ENCODE measurements at places on chromosomes 2 and 18.

DNA sequence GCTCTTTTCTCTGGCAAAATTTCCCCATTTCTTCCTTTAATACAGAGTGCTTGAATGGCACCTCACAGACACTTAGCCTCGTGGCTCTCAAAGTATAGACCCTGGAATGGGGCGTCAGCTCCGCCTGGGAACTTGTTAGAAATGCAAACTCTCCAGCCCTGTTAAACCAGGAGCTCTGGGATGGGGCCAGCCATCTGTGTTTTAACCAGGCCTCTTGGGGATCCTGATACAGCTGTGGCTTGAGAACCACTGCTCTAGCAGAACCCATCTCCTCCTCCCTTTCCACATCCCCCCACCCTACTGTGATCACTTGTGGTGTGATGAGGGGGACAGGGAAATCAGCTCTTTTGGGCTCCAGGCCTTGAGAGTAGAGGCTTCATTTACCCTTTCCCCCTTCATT, 15.9 kb downstream of the LTBP1 start:
- no peak for DNase-seq

DNA sequence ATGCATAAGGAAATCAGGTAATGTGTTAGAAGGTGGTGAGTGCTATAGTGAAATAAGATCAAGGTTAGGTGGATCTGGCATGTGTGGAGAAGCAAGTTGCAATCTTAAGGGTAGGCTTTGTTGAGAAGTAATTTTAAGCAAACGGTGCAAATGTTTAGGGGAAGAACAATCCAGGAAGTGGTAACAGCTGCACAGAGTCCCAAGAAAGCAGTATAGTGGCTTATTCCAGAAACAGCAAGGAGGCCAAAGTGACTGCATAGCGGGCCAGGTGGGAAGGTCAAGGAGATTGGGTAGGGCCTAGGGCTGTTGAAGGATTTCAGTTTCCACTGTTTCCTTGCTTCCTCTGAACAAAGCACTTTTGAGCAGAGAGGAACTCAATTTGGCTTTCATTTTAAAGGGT, 30.0 kb upstream of the RAB1A start:
- DNase-seq: no peak

GRCh38 chr18:42330296-42330695, 375.3 kb downstream of the PIK3C3 start:
- DNase-seq: no peak

DNA sequence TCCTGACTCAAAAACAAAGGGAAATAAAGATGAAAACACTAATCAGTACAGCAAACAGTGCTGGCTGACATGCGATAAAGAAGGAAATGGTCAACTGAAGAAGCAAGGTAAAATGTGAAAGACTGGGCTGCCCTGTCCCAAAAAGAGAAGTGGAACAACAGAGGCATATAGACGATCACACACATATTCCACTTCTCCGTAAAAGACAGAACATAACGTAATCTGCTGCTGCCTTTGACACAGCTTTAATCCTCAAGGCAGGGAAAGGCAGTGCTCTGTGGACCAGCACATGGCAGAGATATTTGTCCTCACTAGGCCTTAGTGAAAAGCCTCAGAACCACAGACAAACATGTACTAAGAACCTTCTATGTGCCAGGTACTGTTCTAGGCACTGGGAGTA, 24.3 kb upstream of the REL start:
- no peak for DNase-seq

All from activated T-helper 1 cell treated with anti-CD3 and anti-CD28 coated beads, Interleukin-2, amount 50 U/mL, for 16 hours (primary cell).